ENCODE measurements at places on chromosomes 13 and 19.

DNA sequence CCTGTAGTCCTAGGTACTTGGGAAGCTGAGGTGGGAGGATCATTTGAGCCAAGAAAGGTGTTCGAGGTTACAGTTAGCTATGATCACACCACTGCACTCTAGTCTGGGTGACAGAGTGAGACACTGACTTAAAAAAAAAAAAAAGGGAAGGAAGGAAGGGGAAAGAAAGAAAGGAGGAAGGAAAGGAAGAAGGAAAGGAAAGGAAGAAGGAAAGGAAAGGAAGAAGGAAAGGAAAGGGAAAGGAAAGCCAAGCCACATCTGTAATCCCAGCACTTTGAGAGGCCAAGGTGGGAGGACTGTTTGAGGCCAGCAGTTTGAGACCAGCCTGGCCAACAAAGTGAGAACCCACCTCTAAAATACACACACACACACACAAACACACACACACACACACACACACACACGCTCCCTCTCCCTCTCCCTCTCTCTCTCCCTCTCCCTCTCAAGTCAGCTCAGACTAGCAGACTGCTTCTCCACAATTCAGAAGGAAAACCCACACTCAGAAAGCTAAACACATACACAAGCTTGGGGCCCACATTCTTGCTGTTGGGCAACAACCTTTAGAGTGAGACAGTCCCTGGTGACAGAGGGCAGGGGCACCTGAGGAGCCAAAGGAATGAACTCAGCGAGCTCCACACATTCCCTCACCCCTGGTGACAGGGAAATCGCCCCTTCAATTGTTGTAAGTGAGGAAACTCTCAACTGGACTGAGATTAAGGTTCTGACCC, 2.7 kb downstream of the ZNF709 start:
- no peak for DNase-seq

- DNase-seq, result no peak
Measured at GRCh38 chr19:32313569-32314265, 31.7 kb upstream of the ZNF507 start.

- peak; percentile 62 for DNase-seq
Measured at GRCh38 chr19:18098891-18099622, 1.5 kb downstream of the MAST3 start.

- no peak for DNase-seq
Measured at GRCh38 chr19:45828523-45828922, 13.4 kb upstream of the RSPH6A start.

DNA sequence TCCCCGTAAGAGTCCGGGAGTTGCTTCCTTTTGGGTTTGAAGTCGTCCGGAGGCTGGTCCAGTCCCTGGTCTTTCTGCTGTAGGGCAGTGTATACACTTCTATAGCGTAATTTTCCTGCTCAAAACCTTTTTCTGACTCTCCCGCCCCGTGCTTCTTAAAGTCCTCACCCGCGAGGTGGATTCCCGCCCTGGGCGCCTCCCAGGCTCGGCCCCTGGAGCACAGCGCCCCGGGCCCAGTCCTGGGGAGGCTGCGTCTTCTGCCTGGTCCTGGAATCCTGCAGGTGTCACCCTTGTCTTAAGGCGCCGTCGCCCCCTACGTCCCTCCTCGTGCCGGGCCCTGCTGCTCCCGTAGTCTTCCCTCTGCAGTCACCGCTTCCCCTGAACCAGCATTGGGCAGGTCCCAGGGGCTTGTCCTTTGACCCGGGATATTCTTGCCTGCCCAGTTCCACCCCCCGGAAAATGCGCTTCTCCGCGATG, 34.4 kb upstream of the ZNF808 start:
- DNase-seq, result no peak

DNA sequence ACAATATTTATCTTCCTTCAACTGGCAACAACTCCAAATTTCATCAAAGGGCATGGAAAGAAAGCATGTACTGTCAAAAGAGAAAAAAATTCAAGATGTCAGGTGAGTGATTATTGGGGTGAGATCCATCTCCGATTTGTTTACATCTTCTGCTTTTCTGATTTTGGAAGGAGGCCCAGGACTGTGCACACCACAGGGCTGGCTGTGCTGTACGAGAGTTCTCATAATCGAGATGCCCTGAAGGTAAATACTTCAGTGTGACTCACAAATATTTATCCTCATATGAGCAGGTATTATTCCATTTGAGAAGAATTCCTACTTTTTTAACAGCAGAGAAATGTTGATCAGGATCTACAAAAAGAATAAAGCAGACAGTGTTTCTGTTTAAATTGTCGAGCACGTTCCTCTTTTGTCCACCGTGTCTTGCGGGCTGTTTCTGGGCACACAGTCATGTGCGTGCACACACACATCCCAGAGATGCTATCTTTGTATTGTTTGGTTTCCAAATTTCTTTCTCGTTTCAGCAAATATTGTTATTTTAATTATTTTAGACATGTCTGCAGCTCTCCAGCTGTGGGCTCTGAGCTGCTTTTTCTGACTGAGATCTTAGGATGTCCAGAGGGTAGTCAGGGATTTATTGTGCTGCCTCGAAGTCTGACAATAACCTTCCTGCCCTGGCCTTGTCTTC, 103.8 kb downstream of the KL start:
- no peak for DNase-seq

GRCh38 chr13:51518827-51519226, 65.4 kb upstream of the WDFY2 start:
- peak; percentile 12 for DNase-seq

DNA sequence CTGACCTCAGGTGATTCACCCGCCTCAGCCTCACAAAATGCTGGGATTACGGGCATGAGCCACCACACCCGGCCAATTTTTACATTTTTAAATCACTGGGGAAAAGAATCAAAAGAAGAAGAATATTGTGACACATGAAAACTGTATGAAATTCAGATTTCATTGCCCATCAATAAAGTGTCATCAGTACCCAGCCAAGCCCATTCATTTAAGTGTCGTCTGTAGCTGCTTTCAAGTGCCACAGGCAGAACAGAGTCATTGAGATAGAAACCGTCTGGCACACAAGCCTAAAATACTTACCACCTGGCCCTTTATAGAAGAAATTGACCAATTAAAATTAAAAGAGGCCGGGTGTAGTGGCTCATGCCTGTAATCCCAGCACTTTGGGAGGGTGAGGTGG, 15.3 kb downstream of the COLGALT1 start:
- DNase-seq, result no peak

DNA sequence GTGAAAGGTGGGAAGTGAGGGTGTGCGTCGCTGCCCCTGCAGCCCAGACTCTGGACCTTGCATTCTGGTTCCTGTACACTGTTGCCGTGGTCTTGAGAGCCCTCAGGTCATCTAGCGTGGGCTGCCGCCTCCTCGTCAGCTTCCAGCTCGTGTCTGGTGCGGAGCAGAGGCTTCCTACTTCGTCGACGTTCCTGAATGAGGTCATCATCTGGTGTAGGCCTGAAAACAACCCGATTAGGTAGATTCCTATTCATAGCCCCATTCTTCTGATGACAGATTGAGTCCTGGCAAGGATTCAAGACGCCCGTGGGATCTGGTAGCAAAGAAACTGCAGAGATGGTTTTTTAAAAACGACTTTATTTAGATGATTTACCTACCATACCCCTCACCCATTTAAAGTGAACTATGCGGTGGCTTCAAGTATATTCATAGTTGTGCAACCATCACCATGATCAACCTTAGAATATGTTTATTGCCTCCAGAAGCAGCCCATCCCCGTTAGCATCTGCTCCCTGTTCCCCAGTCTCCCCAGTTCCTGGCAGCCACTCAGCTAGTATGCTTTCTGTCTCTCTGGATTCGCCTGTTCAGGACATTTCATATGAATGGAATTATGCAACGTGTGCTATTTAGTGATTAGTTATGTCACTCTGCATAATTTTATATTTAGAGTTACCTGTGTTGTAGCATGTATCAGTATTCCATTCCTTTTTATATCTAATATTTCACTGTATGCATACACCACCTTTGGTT, 13.8 kb downstream of the NAXD start:
- no peak for DNase-seq

GRCh38 chr19:49463960-49464740, 9.9 kb upstream of the FLT3LG start:
- DNase-seq, result no peak

All from CD4-positive, alpha-beta T cell treated with Interferon alpha-2 for 1 hour (primary cell).